Colonic mucosa (tissue), 4 donors: ENCODE measurements at places on chromosomes 5 and 9. TPM values are rescaled to one million over a fixed set of nuclear protein-coding genes. Genes with fewer than 3 reads are reported as not detected.

- DNase-seq = no peak
These were observed 4.2 kb downstream of the PAM start for GRCh38 chr5:102759289-102759688.

DNA sequence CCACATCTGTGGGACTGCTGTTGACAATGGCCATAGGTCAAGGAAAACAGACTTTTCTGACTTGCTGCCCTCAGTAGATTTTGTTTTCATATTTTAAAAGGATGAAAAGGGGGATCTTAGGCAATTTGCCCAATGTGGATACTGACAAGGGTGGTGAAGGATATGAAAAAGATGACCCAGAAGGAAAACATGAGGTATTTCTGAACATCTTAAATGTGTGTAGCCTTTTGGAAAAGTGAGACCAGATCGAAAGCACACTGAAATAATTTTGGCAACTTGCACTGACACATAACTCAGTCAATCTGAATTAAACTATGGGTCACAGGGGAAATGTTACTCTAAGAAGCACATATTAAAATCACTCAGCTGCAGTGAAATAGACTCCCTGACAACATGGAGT lies 1793.0 kb upstream of the ACO1 start:
- no peaks in the 10 kb centered on the region for H3K27me3 ChIP-seq
- no peak overlapping the region for H3K27ac ChIP-seq
- H3K4me1 ChIP-seq = no peaks in the 10 kb centered on the region
- DNase-seq = no peak
- no peaks in the 10 kb centered on the region for H3K36me3 ChIP-seq

FRMPD1 gene
- 0.35 TPM for total RNA-seq

GRCh38 chr5:89769975-89770374 lies 639.6 kb downstream of the CETN3 start:
- H3K27ac ChIP-seq = no peak overlapping the region
- no peak overlapping the region for H3K4me3 ChIP-seq
- H3K27me3 ChIP-seq = no peaks in the 10 kb centered on the region
- H3K36me3 ChIP-seq = no peaks in the 10 kb centered on the region
- H3K4me1 ChIP-seq = no peaks in the 10 kb centered on the region

GRCh38 chr5:42919600-42919999 lies 107.9 kb upstream of the SELENOP start:
- no peaks in the 10 kb centered on the region for H3K27me3 ChIP-seq
- no peaks in the 10 kb centered on the region for H3K4me1 ChIP-seq
- no peak overlapping the region for H3K27ac ChIP-seq
- H3K4me3 ChIP-seq = no peak overlapping the region

- no peak overlapping the region for H3K27ac ChIP-seq
- H3K36me3 ChIP-seq = no peaks in the 10 kb centered on the region
- H3K27me3 ChIP-seq = no peaks in the 10 kb centered on the region
- no peak for DNase-seq
- no peak overlapping the region for H3K4me3 ChIP-seq
These were observed 49.1 kb upstream of the GADD45G start for GRCh38 chr9:89555451-89556375.

- no peaks in the 10 kb centered on the region for H3K36me3 ChIP-seq
- H3K4me1 ChIP-seq = no peaks in the 10 kb centered on the region
- H3K27ac ChIP-seq = no peak overlapping the region
- no peaks in the 10 kb centered on the region for H3K27me3 ChIP-seq
These were observed 110.6 kb downstream of the HTR4 start for GRCh38 chr5:148543727-148544126.

GRCh38 chr9:36396985-36397384 lies 3.1 kb downstream of the RNF38 start:
- no peaks in the 10 kb centered on the region for H3K27me3 ChIP-seq
- H3K4me1 ChIP-seq = peaks cover 6% of the 10 kb centered on the region
- H3K27ac ChIP-seq = no peak overlapping the region

ZFP37 gene
- 0.64 TPM for total RNA-seq

GPR150 gene
- total RNA-seq = 0.52 TPM

DNA sequence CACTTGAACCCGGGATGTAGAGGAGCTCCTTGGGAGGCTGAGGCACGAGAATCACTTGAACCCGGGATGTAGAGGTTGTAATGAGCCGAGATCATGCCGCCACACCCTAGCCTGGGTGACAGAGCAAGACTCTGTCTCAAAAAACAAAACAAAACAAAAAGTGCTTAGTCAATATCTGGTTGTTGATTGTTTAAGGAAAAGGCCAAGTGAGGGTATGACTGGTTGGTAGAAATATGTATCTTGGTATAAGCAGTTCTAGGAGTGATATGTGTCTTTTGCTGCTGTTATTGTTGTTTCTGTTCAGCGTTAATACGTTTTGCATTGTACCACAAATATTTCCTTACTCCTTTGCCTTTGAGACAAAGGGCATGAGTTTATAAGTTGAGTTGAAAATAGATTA lies 210.7 kb upstream of the DMRT1 start:
- H3K27ac ChIP-seq = no peak overlapping the region
- H3K27me3 ChIP-seq = no peaks in the 10 kb centered on the region
- no peak overlapping the region for H3K4me3 ChIP-seq
- no peak for DNase-seq
- H3K36me3 ChIP-seq = no peaks in the 10 kb centered on the region
- H3K4me1 ChIP-seq = no peaks in the 10 kb centered on the region

DNA sequence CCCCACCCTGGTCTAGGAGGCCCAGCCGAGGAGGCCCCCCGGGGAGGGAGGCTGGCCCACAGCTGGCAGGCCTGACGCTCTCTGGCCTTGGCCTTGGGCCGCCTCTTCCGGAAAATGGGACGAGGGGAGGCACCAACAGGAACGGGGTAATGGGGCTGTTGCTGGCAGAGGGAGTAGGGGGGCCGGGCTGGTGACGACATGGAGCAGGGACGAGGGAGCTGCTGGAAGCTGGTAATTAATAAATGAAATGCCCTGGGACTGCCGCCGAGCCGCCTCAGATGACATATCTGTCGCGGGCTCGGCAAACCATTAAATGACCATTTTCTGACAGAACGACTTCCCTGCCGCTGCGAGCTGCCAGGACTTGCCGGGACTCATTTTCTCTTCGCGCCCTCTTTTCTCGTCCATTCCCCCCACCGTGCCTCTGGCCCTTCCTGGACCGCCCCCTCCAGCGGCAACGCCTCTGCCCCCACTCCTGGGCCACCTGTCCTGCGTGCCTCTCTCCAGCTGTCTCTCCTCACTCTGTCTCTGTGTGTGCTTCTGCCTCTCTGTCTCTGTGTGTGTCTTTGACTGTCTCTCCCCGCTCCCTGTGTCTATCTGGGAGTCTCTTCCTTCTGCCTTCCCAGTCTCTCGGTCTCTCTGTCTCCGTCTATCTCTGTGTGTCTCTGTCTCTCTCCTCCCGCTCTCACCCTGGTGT lies 215.7 kb downstream of the PAX5 start:
- H3K4me3 ChIP-seq = no peak overlapping the region
- no peaks in the 10 kb centered on the region for H3K4me1 ChIP-seq
- no peak overlapping the region for H3K27ac ChIP-seq
- DNase-seq = no peak

- no peak overlapping the region for H3K27ac ChIP-seq
- no peaks in the 10 kb centered on the region for H3K4me1 ChIP-seq
- no peak for DNase-seq
- H3K27me3 ChIP-seq = peaks cover 12% of the 10 kb centered on the region
These were observed 3.4 kb downstream of the SLC6A19 start for GRCh38 chr5:1204693-1205242.

PIP5KL1 gene
- total RNA-seq = 0.89 TPM

SLC4A9 gene
- total RNA-seq = 0.42 TPM

- H3K4me3 ChIP-seq = no peak overlapping the region
- H3K27me3 ChIP-seq = peaks cover 91% of the 10 kb centered on the region
- H3K27ac ChIP-seq = no peak overlapping the region
- H3K4me1 ChIP-seq = no peaks in the 10 kb centered on the region
- H3K36me3 ChIP-seq = no peaks in the 10 kb centered on the region
- no peak for DNase-seq
These were observed 19.4 kb downstream of the NR2F1 start for GRCh38 chr5:93602241-93603077.

- no peak overlapping the region for H3K27ac ChIP-seq
- H3K4me3 ChIP-seq = no peak overlapping the region
- H3K36me3 ChIP-seq = no peaks in the 10 kb centered on the region
- H3K27me3 ChIP-seq = no peaks in the 10 kb centered on the region
- peak; percentile 71 for DNase-seq
These were observed 7.7 kb downstream of the IL17B start for GRCh38 chr5:149371296-149371962.

DNA sequence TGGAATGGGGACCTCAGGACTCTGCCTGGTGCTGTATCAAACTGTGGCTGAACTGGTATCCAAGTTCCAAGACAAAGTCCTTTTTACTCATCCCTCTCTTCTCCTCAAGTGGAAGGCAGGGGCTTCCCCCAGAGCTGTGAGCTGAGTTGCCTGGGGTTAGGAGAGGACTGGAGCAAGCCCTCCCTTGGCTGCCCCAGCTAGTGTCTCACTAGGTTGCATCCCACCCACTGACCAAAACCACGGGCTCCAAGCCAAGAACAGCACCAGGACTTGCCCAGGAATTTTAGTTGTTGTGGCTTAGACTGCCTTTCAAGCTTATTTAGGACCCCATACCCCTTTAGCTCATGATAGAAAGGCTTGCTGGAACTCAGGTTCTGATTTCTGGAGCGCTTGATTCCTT lies 158.7 kb upstream of the TNC start:
- H3K36me3 ChIP-seq = no peaks in the 10 kb centered on the region
- H3K4me1 ChIP-seq = no peaks in the 10 kb centered on the region
- H3K4me3 ChIP-seq = no peak overlapping the region
- H3K27ac ChIP-seq = no peak overlapping the region

DNA sequence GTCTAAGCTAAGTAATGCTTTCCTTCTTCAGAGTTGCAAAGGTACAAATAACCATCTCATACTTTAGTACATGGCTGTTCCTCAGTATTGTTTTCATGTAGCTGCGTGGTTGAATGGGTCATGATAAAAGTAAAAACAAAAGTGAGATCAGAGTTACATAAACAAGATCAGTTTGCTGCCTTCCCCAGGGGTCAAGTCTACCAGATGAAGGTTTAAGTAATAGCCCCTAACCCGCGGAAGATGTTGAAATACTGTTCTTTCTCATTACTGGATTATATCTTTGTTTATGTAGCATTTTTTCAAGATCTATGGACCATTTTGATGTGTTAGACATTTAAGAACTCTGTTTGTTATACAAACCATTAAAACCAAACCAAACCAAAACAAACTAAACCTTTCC lies 34.1 kb upstream of the ARRDC3 start:
- H3K27ac ChIP-seq = no peak overlapping the region
- H3K4me3 ChIP-seq = no peak overlapping the region
- no peak for DNase-seq
- no peaks in the 10 kb centered on the region for H3K27me3 ChIP-seq
- H3K36me3 ChIP-seq = no peaks in the 10 kb centered on the region
- no peaks in the 10 kb centered on the region for H3K4me1 ChIP-seq

PPP1R26 gene
- total RNA-seq = 18.9 TPM

- no peaks in the 10 kb centered on the region for H3K27me3 ChIP-seq
- H3K36me3 ChIP-seq = peaks cover 3% of the 10 kb centered on the region
- DNase-seq = no peak
These were observed 11.8 kb downstream of the HNRNPAB start for GRCh38 chr5:178216088-178216534.

- H3K27ac ChIP-seq = no peak overlapping the region
- no peaks in the 10 kb centered on the region for H3K36me3 ChIP-seq
- H3K4me1 ChIP-seq = no peaks in the 10 kb centered on the region
- DNase-seq = no peak
- H3K27me3 ChIP-seq = no peaks in the 10 kb centered on the region
- H3K4me3 ChIP-seq = no peak overlapping the region
These were observed 170.4 kb upstream of the CDH6 start for GRCh38 chr5:31023105-31023504.

GRCh38 chr9:120396931-120397330 lies 183.0 kb downstream of the CDK5RAP2 start:
- H3K4me1 ChIP-seq = no peaks in the 10 kb centered on the region
- H3K27me3 ChIP-seq = no peaks in the 10 kb centered on the region
- H3K27ac ChIP-seq = no peak overlapping the region

- no peak for DNase-seq
- H3K36me3 ChIP-seq = no peaks in the 10 kb centered on the region
- no peak overlapping the region for H3K4me3 ChIP-seq
- no peaks in the 10 kb centered on the region for H3K4me1 ChIP-seq
- no peaks in the 10 kb centered on the region for H3K27me3 ChIP-seq
These were observed 119.4 kb downstream of the PDE8B start for GRCh38 chr5:77329664-77330430.

- no peaks in the 10 kb centered on the region for H3K27me3 ChIP-seq
- no peaks in the 10 kb centered on the region for H3K4me1 ChIP-seq
- H3K27ac ChIP-seq = no peak overlapping the region
- no peak for DNase-seq
- no peaks in the 10 kb centered on the region for H3K36me3 ChIP-seq
- no peak overlapping the region for H3K4me3 ChIP-seq
These were observed 441.5 kb downstream of the DNAH5 start for GRCh38 chr5:13503017-13503416.

DNA sequence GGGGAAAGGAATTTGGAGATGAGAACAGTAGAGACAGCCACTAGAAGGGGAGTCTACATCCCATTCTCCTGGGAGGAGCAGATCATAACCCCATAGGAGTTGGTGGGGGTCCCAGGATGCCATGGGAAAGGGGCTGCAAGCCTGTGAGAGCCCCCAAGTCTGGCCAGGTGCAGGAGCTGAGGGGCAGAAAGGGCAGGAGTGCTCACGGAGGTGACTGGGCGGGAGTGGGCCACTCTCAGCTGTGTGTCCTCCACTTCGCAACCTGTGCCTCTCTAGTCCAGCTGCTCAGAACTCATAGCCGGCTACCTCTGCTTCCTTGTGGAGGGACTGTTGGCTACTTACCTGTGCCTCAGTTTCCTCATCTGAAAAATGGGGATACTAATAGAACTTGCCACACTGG lies 263.9 kb downstream of the FSTL4 start:
- DNase-seq = no peak
- no peak overlapping the region for H3K27ac ChIP-seq
- H3K4me3 ChIP-seq = no peak overlapping the region
- H3K4me1 ChIP-seq = no peaks in the 10 kb centered on the region
- H3K27me3 ChIP-seq = no peaks in the 10 kb centered on the region

DNA sequence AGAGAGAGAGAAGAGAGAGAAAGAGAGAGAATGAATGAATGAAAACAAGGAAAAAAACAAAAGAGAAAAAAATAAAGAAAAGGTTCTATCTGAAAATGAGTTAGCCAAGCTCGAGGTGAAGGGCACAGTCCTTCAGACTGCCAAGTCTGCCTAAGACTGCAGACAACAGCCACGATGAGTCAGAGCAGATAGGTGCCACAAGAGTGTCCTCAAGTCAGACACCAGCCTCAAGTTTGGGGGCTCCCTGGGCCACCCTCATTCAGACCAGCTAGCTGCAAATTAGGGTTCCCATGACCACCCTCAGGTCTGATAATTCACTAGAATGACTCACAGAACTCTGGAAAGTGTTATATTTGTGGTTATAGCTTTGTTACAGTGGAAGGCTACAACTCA lies 13.9 kb upstream of the HABP4 start:
- no peaks in the 10 kb centered on the region for H3K36me3 ChIP-seq
- no peak overlapping the region for H3K27ac ChIP-seq
- no peaks in the 10 kb centered on the region for H3K4me1 ChIP-seq
- no peaks in the 10 kb centered on the region for H3K27me3 ChIP-seq

PCDHA2 gene
- total RNA-seq = not detected
